GM23248 (cell line): ENCODE measurements at places on chromosomes 2 and 18. TPM values are rescaled to one million over a fixed set of nuclear protein-coding genes. Genes with fewer than 3 reads are reported as not detected.

DNA sequence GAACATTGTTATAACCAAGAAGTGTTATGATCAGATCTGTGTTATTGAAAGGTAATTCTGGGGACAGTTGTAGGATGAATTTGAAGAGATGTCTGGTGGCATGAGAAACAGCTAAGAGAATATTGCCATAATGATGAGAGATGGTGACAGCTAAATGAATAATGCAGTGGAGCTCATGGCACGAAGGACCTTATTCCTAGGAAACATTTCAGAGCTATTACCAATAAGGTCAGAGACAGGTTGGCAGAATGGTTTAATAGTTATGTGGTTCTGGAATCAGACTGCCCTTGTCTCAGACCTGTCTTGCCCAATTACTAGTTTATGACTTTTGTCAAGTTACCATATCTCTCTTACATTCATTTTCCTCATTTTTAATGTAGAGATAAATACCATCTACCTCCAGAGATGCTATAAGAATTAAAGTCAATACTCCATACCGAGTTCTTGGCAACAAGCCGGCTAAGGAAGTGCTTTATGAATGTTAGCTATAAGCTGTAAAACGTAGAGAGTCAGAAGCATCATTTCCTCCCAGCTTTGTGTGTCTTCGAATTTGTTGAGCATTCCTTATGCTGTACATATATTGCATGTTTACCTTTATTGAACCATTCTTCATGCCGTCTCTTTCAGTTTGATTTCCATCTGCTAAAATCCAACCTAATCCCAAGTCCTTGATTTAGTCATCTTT lies 73.6 kb upstream of the COL5A2 start:
- H3K27ac ChIP-seq = peak overlapping the region; percentile 96
- H3K4me3 ChIP-seq = peak overlapping the region; percentile 57
- H3K4me1 ChIP-seq = peaks cover 50% of the 10 kb centered on the region
- DNase-seq = peak; percentile 72
- no peaks in the 10 kb centered on the region for H3K36me3 ChIP-seq

GRCh38 chr2:47083886-47084687 lies 71.0 kb downstream of the STPG4 start:
- H3K4me3 ChIP-seq = no peak overlapping the region
- no peak for DNase-seq
- H3K27me3 ChIP-seq = no peaks in the 10 kb centered on the region
- H3K36me3 ChIP-seq = no peaks in the 10 kb centered on the region
- H3K4me1 ChIP-seq = peaks cover 23% of the 10 kb centered on the region
- H3K27ac ChIP-seq = no peak overlapping the region

DNA sequence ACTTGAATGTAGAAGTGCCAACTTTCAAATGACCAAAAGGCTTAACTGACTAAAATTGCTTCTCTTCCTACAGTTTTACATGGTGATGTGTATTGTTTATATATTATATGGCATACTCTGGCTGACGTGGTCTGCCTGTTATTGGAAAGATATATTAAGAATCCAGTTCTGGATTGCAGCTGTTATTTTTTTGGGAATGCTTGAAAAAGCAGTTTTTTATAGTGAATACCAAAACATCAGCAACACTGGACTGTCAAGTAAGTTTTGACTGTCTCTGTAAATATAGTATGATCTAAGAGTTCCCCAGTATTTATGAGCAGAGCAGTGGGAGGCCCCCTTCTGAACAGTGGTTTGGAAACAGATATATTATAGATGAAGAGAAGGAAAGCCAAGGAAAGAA lies 26.2 kb downstream of the TMEM87B start:
- DNase-seq = no peak
- H3K36me3 ChIP-seq = peaks cover 49% of the 10 kb centered on the region
- H3K27ac ChIP-seq = no peak overlapping the region
- H3K4me3 ChIP-seq = no peak overlapping the region

- no peak overlapping the region for H3K27ac ChIP-seq
- H3K4me1 ChIP-seq = no peaks in the 10 kb centered on the region
- no peak overlapping the region for H3K4me3 ChIP-seq
- no peaks in the 10 kb centered on the region for H3K36me3 ChIP-seq
- H3K27me3 ChIP-seq = peaks cover 3% of the 10 kb centered on the region; the same call in 1 of the 2 replicates
These were observed 113.4 kb downstream of the ZBTB7C start for GRCh38 chr18:48295586-48296311.

DNA sequence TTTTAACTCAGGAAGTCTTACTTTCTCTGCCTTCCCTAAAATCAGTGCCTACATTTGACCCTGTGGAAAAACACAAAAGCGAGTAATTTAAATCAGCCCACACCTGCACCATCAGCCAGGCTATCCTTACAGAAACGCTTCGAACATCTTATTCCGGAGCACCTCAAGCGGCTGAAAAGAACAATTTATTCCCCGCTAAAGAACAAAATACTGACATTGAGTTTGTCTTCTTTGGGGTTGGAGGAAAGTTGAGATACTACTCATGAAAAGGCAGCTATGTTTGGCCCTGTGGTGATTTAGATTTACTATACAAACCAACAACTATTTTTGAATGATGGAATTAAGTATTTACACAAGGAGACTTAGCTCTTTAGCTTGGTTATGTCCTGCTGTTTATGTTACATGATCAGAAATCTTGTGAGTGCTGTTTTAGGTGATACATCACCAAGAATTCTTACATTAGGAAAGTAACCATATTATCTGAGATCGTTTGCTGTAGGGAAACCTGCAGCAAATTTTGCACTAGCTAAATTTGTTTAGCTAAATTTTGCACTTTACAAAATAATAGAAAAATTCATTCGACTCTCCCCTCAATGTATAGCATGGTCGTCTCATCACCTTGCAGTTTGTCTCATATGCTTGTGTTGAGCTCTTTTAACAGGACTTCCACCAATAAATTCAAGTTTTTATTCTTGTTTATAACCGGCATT lies 158.8 kb upstream of the SIX2 start:
- H3K36me3 ChIP-seq = no peaks in the 10 kb centered on the region
- peak overlapping the region; percentile 70 for H3K4me3 ChIP-seq
- no peaks in the 10 kb centered on the region; the same call in none of the 2 replicates for H3K27me3 ChIP-seq
- H3K4me1 ChIP-seq = peaks cover 11% of the 10 kb centered on the region
- no peak overlapping the region for H3K27ac ChIP-seq

GRCh38 chr2:210224941-210225672 lies at the start of gene ACADL:
TSS of gene ACADL (minus strand) at chr2:210225447. CDS start at chr2:210225263, 184 bp downstream.
- no peaks in the 10 kb centered on the region for H3K36me3 ChIP-seq
- peaks cover 55% of the 10 kb centered on the region for H3K27me3 ChIP-seq
- H3K27ac ChIP-seq = no peak within 1 kb of the TSS
- peak within 1 kb of the TSS; percentile 60 for H3K4me3 ChIP-seq
- H3K4me1 ChIP-seq = no peaks in the 10 kb centered on the region

DNA sequence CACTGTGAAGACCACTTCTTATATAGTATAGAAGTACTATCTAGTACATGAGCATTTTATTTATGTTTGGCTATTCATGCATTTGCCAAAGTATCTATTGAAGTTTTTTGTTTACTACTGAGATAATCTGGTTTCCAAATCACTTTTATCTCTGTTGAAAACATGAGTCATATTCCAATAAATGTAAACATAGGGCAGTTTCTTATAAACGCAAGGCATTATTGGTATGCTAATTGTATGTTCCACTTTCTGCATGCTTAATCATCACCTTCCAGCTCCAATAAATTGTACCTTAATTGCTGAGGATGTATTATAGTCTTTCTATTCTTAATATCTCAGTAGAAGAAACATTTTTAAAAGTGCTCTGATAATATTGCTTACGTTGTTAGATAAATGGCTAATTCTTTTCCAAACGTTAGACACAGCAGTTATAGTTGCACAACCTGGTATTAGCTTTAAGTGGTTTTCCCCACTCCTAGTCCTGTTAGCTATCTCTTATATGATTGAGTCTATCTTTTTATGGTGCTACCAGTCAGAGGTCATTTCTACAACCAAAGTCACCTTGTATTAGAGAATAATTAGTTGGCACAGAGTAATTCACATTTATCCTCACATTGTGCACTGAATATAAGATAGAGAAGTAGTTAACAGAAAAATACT lies 17.2 kb downstream of the ITGA4 start:
- no peak for DNase-seq
- H3K27ac ChIP-seq = no peak overlapping the region
- H3K36me3 ChIP-seq = 0 out of 2 replicates have a peak, but pooled peaks cover 21% of the 10 kb centered on the region

The FHL2 gene
- total RNA-seq = 383 and 404 TPM in 2 replicates
